ENCODE measurements at places on chromosomes 6 and 20. TPM values are rescaled to one million over a fixed set of nuclear protein-coding genes. Genes with fewer than 3 reads are reported as not detected.

Gene TPBG
- 37.7 TPM for total RNA-seq

Gene CDC40
- 32.5 TPM for total RNA-seq

Gene RBM24
- total RNA-seq: 30.3 TPM

Gene MYMX
- 0.53 TPM for total RNA-seq

Gene TGM3
- total RNA-seq: 5.3 TPM

Gene TMEM239
- not detected for total RNA-seq

Gene GRIK2
- 0.97 TPM for total RNA-seq

Gene TMC2
- not detected for total RNA-seq

Gene PSORS1C2
- not detected for total RNA-seq

Gene DDO
- 0.53 TPM for total RNA-seq

- H3K4me3 ChIP-seq: no peak overlapping the region
- H3K4me1 ChIP-seq: no peaks in the 10 kb centered on the region
- DNase-seq: no peak
- no peaks in the 10 kb centered on the region for H3K27me3 ChIP-seq
- no peak overlapping the region for H3K27ac ChIP-seq
Observed at GRCh38 chr6:68054756-68055155, 580.3 kb upstream of the ADGRB3 start.

DNA sequence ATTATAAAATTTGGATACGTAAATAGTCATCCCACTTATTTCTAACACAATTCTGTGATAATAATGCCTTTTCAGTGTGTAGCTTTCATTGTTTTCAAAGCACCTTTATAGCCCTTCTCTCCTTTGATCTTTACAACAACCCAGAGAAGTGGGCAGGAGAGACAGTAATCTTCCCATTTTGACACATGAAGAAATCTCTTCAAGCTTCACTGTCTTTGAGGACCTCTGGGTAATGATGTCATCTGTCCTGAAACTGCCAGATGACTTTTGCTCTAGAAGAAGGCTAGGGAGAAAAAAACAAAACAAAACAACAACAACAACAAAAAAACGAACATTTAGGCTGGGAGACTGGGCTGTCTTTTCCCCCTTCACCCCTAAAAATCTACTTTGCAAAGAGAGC is 203.0 kb downstream of the KCNQ5 start:
- no peaks in the 10 kb centered on the region for H3K27me3 ChIP-seq
- H3K4me3 ChIP-seq: no peak overlapping the region
- no peak for DNase-seq

DNA sequence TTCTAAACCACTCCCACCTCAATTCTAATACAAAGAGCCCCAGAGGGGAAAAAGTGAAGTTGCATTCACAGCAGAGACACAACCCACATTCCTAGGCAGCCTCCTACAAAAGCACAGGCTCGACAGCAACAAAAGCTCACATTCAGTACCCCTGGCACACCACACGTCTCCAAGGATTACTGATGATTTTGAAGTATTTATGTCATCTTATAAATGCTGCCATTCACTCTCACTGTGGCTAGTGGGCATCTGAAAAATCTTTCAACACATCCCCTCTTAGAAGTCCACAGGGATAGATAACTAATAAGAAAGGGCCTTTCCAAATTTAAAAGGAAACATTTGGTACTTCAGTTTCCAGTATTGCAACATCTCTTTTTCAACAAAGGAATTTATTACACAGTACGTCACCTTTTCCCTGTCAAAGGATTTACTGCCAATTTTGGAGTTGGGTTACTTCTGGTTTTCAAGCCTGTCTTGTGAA is 146.7 kb downstream of the TASP1 start:
- H3K27me3 ChIP-seq: no peaks in the 10 kb centered on the region
- H3K36me3 ChIP-seq: no peaks in the 10 kb centered on the region
- peak; percentile 15 for DNase-seq
- H3K4me1 ChIP-seq: no peaks in the 10 kb centered on the region
- H3K27ac ChIP-seq: peak overlapping the region; percentile 16

- no peak overlapping the region for H3K27ac ChIP-seq
- H3K36me3 ChIP-seq: no peaks in the 10 kb centered on the region
- H3K4me1 ChIP-seq: no peaks in the 10 kb centered on the region
- H3K27me3 ChIP-seq: no peaks in the 10 kb centered on the region
- no peak for DNase-seq
Observed at GRCh38 chr6:147016440-147016839, 187.8 kb upstream of the STXBP5 start.

DNA sequence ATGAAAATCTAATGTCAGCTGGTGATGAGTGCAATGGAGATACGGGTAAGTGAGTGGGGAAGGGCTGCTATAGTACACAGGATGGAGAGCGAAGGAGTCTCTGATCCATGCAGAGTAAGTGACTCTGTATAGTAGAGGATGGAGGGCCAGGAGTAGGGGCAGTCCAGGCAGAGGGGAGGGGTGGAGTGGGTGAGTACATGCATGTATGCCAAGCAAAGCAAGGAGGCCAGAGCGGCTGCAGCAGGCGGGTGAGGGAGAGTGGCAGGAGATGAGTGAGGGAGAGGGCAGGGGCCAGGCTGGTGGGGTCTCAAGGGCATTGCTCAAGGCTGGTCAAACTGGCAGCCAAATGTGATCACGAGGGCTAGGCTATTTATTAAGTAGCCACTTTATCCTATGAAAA is 94.0 kb downstream of the PREP start:
- no peaks in the 10 kb centered on the region for H3K27me3 ChIP-seq
- H3K36me3 ChIP-seq: peaks cover 5% of the 10 kb centered on the region
- H3K4me3 ChIP-seq: no peak overlapping the region
- no peak for DNase-seq
- no peak overlapping the region for H3K27ac ChIP-seq

DNA sequence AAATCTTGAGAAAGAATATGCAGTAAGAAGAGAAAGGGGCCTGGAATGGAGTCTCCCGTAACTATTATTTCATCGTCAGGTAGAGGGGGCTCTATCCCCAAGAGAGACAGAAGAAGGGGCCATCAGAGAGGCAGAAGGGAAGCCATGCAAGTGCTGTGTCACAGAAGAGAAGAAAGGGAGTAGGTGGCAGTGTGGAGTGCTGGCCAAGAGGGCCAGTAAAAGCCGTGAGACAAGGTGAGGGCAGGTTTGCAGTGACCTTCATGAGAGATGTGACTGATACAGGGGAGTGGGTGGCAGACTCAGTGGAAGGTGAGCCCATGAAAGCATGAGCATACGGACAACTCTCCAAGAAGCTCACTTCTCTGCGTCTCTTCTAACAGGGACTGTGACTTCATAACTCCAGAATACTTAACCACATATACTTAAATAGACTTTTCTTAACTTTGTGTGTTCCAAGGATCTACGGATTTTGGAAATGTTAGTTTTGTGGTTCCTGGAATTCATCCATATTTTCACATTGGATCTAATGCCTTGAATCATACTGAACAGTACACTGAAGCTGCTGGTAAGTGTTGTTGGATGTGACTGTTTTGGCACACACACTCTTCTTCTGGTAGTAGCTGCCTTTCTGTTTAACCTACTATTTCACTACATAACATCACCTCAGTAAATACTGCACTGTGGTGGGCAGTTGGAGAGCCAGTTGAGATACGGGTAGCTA is 15.6 kb downstream of the PM20D2 start:
- peaks cover 61% of the 10 kb centered on the region for H3K36me3 ChIP-seq
- H3K4me3 ChIP-seq: no peak overlapping the region
- no peaks in the 10 kb centered on the region for H3K27me3 ChIP-seq
- DNase-seq: no peak
- H3K27ac ChIP-seq: no peak overlapping the region
- H3K4me1 ChIP-seq: no peaks in the 10 kb centered on the region

DNA sequence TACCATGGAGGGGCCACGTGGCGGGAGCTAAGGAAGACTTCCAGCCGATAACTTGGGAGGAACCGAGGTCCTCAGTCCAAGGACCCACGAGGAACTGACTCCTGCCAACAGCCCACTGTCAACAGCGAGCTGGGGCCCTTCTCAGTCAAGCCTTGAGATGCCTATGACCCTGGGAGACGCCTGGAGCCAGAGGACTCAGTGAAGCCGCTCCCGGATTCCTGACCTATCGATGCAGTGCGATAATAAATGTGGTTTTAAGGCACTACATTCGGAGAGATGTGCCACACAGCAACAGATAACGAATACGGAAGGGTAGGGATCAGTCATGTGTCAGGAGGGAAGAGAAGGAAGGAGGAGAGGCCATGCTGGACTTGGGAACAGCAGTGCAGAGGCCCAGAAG is 208.5 kb downstream of the NFATC2 start:
- H3K27me3 ChIP-seq: no peaks in the 10 kb centered on the region

GRCh38 chr6:9520417-9521151 is 894.3 kb downstream of the TFAP2A start:
- no peaks in the 10 kb centered on the region for H3K36me3 ChIP-seq
- no peak overlapping the region for H3K4me3 ChIP-seq
- peaks cover 51% of the 10 kb centered on the region for H3K4me1 ChIP-seq
- peak; percentile 78 for DNase-seq
- H3K27ac ChIP-seq: peak overlapping the region; percentile 81
- no peaks in the 10 kb centered on the region for H3K27me3 ChIP-seq

GRCh38 chr6:110255211-110255750 is 75.1 kb downstream of the CDC40 start:
- no peak overlapping the region for H3K4me3 ChIP-seq
- H3K27ac ChIP-seq: no peak overlapping the region
- H3K36me3 ChIP-seq: no peaks in the 10 kb centered on the region
- no peaks in the 10 kb centered on the region for H3K27me3 ChIP-seq

DNA sequence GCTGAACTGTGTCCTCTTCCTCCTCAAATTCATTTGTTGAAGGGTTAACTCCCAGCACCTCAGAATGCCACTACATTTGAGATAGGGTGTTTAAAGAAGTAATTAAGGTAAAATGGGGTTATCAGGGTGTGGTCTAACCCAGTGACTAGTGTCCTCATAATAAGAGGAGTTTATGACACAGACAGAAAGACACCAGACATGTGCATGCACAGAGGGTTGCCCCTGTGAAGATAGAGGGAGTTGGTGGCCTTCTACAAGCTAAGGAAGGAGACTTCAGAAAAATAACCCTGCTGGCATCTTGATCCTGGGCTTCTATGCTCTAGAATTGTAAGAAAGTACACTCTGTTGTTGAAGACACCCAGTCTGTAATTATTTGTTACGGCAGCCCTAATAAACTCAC is 24.9 kb upstream of the EDN1 start:
- peaks cover 31% of the 10 kb centered on the region for H3K4me1 ChIP-seq
- peak overlapping the region; percentile 70 for H3K27ac ChIP-seq
- H3K27me3 ChIP-seq: no peaks in the 10 kb centered on the region

GRCh38 chr20:9838378-9839295 is at the start of gene PAK5:
PAK5 (minus strand) TSS chr20:9839076; CDS start chr20:9644328, 194,748 bp downstream.
- H3K4me1 ChIP-seq: no peaks in the 10 kb centered on the region
- H3K27me3 ChIP-seq: peaks cover 26% of the 10 kb centered on the region
- no peak within 1 kb of the TSS for H3K27ac ChIP-seq
- no peak within 1 kb of the TSS for H3K4me3 ChIP-seq
- no peaks in the 10 kb centered on the region for H3K36me3 ChIP-seq

GRCh38 chr6:167452338-167453081 is 127.6 kb downstream of the TTLL2 start:
- no peak overlapping the region for H3K27ac ChIP-seq
- no peak for DNase-seq
- H3K27me3 ChIP-seq: no peaks in the 10 kb centered on the region
- no peaks in the 10 kb centered on the region for H3K36me3 ChIP-seq
- H3K4me1 ChIP-seq: no peaks in the 10 kb centered on the region

DNA sequence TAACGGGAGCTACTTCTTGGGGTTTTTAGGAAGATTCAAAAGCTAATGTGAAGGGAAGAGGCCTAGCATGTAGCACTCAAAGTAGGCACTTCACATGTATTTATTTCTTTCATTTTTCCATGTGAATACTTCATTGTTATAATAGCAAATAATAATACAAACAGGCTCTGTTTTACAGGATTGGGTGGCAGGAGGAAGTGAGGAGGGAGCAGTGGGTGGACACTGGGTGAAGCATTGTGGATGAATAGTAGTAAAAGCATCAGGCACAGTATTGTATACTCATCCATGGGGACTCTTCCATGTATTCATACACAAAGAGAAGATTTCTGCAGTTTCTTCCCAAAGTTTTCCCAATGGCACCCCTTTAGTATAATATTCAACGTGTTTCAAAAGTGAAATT is 38.4 kb upstream of the SNRPB2 start:
- no peaks in the 10 kb centered on the region for H3K4me1 ChIP-seq
- no peaks in the 10 kb centered on the region for H3K36me3 ChIP-seq
- no peak overlapping the region for H3K27ac ChIP-seq
- DNase-seq: no peak
- no peak overlapping the region for H3K4me3 ChIP-seq

DNA sequence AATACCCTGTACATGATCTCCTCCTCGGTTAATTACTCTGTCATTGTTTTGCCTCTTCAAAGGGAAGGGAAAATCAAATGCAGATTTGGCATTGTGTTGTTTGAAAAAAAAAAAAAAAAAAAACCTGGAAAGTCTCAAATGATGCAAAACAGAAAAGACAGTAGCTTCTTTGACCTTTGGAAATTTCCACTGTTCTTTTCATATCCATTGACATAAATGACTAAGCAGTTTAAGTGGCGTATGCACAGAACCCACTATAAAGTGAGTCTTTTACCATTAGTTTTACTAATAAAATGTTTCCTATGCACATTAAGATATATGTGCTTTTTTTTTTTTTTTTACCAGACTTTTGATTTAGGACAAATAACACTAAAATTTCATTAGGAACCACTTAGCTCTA is 704.3 kb downstream of the TFAP2A start:
- H3K27me3 ChIP-seq: no peaks in the 10 kb centered on the region
- H3K4me1 ChIP-seq: no peaks in the 10 kb centered on the region
- H3K27ac ChIP-seq: no peak overlapping the region

GRCh38 chr20:17097603-17098002 is 129.2 kb upstream of the PCSK2 start:
- no peaks in the 10 kb centered on the region for H3K36me3 ChIP-seq
- peaks cover 6% of the 10 kb centered on the region for H3K27me3 ChIP-seq
- no peaks in the 10 kb centered on the region for H3K4me1 ChIP-seq
- H3K27ac ChIP-seq: no peak overlapping the region
- no peak overlapping the region for H3K4me3 ChIP-seq

- H3K36me3 ChIP-seq: no peaks in the 10 kb centered on the region
- DNase-seq: no peak
- no peak overlapping the region for H3K4me3 ChIP-seq
- no peak overlapping the region for H3K27ac ChIP-seq
- H3K4me1 ChIP-seq: peaks cover 13% of the 10 kb centered on the region
Observed at GRCh38 chr20:63483834-63484233, 11.4 kb upstream of the KCNQ2 start.

GRCh38 chr6:151629791-151630190 is 136.0 kb downstream of the CCDC170 start:
- H3K4me3 ChIP-seq: no peak overlapping the region
- no peaks in the 10 kb centered on the region for H3K36me3 ChIP-seq
- DNase-seq: no peak

DNA sequence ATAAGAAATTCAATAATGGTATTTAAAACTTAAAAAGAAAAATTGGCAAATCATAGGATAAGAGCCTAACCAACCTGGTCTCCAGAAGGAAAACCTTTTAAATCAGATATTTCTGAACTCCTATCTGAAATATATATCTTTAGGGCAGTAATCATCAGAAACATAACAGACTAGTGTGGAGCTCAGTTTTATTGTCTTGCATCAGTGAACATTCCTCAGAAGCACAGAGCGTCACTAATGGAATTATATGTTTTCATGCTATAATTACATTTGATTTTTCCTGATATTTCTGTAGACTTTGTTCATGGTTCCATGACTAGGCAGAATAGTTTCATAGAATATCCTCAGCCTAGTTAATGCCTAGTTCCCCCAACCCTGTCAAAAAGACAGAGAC is 262.2 kb downstream of the EYA4 start:
- no peak overlapping the region for H3K4me3 ChIP-seq
- H3K36me3 ChIP-seq: no peaks in the 10 kb centered on the region
- H3K4me1 ChIP-seq: no peaks in the 10 kb centered on the region
- no peak for DNase-seq
- H3K27me3 ChIP-seq: no peaks in the 10 kb centered on the region

GRCh38 chr6:37941871-37942270 is 122.3 kb downstream of the ZFAND3 start:
- H3K27me3 ChIP-seq: no peaks in the 10 kb centered on the region
- H3K4me1 ChIP-seq: peaks cover 34% of the 10 kb centered on the region
- no peaks in the 10 kb centered on the region for H3K36me3 ChIP-seq

All from SJSA1 (cell line).